ENCODE measurements at places on chromosomes 5 and 9.

GRCh38 chr9:77816641-77817341 is 168.7 kb upstream of the GNA14 start:
- DNase-seq = no peak
- no peak overlapping the region for H3K4me3 ChIP-seq
- H3K27me3 ChIP-seq = no peaks in the 10 kb centered on the region

- DNase-seq = no peak
- peaks cover 83% of the 10 kb centered on the region for H3K4me1 ChIP-seq
- no peaks in the 10 kb centered on the region for H3K27me3 ChIP-seq
- H3K27ac ChIP-seq = peak overlapping the region; percentile 88
Observed at GRCh38 chr5:6733411-6734242, 20.4 kb downstream of the TENT4A start.

GRCh38 chr5:16554110-16554509 is 62.7 kb downstream of the RETREG1 start:
- H3K27ac ChIP-seq = peak overlapping the region; percentile 20
- no peak overlapping the region for H3K4me3 ChIP-seq
- H3K4me1 ChIP-seq = peaks cover 18% of the 10 kb centered on the region

DNA sequence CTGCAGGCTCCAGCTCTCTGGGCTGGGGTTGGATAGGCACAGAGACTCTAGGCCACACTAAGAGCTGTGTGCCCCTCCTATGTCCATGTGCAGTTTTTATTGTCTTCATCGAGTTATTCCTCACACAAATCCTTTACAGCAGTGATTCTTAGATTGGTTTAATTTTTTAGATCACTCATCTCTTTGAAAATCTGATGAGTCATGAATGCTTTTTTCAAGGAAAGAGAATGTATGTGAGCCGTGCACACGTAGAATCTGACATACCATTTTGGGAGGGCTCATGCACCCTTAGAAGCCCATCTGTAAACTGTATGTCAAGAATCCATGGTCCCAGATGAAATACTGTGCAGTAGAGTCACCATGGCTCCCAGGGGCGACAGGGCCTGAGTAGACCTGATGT is 100.7 kb upstream of the S1PR3 start:
- no peaks in the 10 kb centered on the region for H3K36me3 ChIP-seq
- H3K27me3 ChIP-seq = no peaks in the 10 kb centered on the region
- no peak overlapping the region for H3K4me3 ChIP-seq
- H3K4me1 ChIP-seq = no peaks in the 10 kb centered on the region

DNA sequence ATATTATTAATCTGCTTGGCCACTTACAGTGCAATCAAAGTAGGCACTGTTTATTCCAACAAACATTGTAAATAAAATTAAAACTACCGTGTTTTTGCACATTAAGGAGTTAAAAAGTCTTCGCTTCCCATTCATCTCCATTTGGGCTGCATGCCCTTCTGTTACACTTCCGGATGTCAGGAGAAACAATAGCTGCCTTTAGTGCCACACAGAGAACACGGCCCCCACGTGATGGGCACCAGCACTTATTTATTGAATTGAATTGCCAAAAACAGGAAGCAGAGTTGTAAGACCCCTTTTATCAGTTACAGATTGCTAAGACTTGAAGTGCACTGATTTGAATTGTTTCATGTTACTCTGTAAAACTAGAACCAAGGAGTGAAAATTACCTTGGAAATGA is 80.4 kb downstream of the LHFPL2 start:
- no peak overlapping the region for H3K27ac ChIP-seq
